A549 treated with CpdA at 1 μM for 4 hours (cell line): ENCODE measurements at places on chromosomes 13 and 19. TPM values are rescaled to one million over a fixed set of nuclear protein-coding genes. Genes with fewer than 3 reads are reported as not detected.

The ADM5 gene
- 3.9 to 7.0 TPM (median 6.8 TPM) in 5 replicates for total RNA-seq

The KLHL26 gene
- 2.3 to 3.8 TPM (median 3.1 TPM) in 5 replicates for total RNA-seq

The RASAL3 gene
- total RNA-seq, result not detected in 5 replicates

The LMTK3 gene
- 2.7 to 4.7 TPM (median 4.4 TPM) in 5 replicates for total RNA-seq

The APOC1 gene
- total RNA-seq, result 110 to 130 TPM (median 116 TPM) in 5 replicates

The ZNF836 gene
- 0.73 to 1.0 TPM (median 0.92 TPM) in 5 replicates for total RNA-seq

The MISP3 gene
- 3.1 to 4.3 TPM (median 4.0 TPM) in 5 replicates for total RNA-seq

The FFAR3 gene
- total RNA-seq, result not detected in 5 replicates

The TBC1D4 gene
- 13.6 to 17.6 TPM (median 17.3 TPM) in 5 replicates for total RNA-seq

The ERICH4 gene
- not detected in 5 replicates for total RNA-seq
